ENCODE measurements at places on chromosomes 11 and 22.

DNA sequence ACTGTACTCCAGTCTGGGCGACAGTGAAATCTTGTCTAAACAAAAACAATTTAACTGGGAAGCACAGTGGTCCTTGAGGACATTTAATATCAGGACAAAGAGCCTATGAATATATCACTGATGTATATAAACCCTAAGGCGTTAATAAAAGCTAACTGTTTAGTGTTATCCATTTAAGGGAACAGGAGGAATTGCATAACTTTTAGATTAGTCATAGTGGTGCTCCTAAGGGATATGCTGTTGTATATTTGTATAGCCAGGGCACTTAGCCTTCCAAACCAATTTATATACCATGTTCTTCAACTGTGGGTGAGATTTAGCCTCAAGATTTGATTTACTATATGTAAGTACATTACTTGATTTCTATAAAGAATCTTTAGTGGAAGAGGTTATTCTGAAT is 3.0 kb upstream of the CHEK1 start:
- DNase-seq = no peak

DNA sequence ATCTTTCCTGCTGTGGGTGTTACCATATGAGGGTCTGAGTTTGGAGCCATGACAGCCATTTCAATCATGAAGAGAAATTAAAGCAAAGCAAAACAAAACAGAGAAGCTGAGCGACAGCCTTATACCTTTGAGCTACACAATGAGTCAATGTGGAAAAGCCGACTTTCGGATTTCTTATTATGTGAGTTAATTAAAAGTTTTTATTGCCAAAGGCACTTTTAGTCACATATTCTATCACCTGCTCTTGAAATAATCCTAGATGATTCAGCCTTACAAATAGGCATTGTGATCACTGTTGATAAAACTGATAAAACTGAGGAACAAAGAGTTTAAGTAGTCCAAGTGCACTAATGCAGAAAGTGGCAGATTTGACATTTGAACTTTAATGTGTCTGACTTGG is 381.9 kb upstream of the TENM4 start:
- DNase-seq = no peak

DNA sequence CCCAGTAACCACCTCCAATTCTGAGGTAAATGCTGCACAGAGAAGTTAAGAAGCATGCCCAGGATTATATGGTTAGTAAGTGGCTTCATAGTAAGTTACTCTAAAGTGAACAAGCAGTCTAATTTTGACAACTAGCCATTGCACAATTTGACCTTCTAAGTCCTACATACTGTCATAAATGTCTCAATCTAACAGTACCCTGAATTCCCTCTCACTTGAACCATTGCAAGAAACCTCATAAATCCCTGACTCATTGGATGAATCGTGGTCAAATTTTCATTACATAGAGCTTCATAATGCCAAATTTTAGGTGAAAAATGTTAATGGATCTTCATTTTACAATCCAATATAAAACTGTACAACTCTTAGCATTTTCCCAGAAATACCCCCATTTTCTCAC is 217.3 kb upstream of the GRIA4 start:
- DNase-seq = no peak

- no peak for DNase-seq
These were observed 21.8 kb upstream of the OPCML start for GRCh38 chr11:133553885-133554740.

Measured in activated naive CD4-positive, alpha-beta T cell treated with anti-CD3 and anti-CD28 coated beads, Interleukin-2, amount 10 ng/mL, durations not matched to agents 7 days and 5 days (primary cell).